Esophagus squamous epithelium (tissue), 5 donors: ENCODE measurements at places on chromosomes 16 and 17. TPM values are rescaled to one million over a fixed set of nuclear protein-coding genes. Genes with fewer than 3 reads are reported as not detected.

- H3K27me3 ChIP-seq, result peaks cover 11% of the 10 kb centered on the region
- no peak overlapping the region for H3K4me3 ChIP-seq
- H3K27ac ChIP-seq, result peak overlapping the region; percentile 81
- H3K36me3 ChIP-seq, result no peaks in the 10 kb centered on the region
- DNase-seq, result no peak
- peaks cover 17% of the 10 kb centered on the region for H3K4me1 ChIP-seq
These were observed 25.4 kb upstream of the KRT20 start for GRCh38 chr17:40910441-40910841.

The CLEC19A gene
- not detected for total RNA-seq

DNA sequence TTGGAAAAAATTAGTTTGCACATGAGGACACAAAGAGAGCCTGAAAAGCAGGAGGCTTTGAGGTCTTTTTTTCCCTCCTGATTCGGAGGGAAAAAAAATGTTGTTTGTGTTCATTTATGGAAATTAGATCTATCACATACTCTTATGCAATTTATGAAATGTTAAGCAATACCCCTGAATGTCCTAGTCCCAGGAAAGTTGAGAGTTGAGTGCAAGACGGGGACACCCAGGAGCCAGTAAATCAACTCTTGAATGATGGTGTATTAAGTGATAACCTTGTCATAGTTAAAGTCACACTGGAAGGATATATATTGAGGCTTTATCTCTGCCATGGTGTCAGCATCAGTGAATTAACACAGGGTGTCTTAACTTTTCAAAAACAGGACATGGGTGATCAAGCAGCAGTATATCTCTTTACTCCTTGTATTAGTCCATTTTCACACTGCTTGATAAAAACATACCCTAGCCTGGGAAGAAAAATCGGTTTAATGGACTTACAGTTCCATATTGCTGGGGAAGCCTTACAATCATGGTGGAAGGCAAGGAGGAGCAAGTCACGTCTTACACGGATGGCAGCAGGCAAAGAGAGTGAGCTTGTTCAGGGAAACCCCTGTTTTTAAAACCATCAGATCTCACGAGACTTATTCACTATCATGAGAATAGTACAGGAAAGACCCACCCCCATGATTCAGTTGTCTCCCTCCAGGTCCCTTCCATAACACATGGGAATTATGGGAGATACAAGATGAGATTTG is 469.0 kb downstream of the MAF start:
- H3K36me3 ChIP-seq, result no peaks in the 10 kb centered on the region
- no peaks in the 10 kb centered on the region for H3K27me3 ChIP-seq
- DNase-seq, result no peak
- no peak overlapping the region for H3K4me3 ChIP-seq

DNA sequence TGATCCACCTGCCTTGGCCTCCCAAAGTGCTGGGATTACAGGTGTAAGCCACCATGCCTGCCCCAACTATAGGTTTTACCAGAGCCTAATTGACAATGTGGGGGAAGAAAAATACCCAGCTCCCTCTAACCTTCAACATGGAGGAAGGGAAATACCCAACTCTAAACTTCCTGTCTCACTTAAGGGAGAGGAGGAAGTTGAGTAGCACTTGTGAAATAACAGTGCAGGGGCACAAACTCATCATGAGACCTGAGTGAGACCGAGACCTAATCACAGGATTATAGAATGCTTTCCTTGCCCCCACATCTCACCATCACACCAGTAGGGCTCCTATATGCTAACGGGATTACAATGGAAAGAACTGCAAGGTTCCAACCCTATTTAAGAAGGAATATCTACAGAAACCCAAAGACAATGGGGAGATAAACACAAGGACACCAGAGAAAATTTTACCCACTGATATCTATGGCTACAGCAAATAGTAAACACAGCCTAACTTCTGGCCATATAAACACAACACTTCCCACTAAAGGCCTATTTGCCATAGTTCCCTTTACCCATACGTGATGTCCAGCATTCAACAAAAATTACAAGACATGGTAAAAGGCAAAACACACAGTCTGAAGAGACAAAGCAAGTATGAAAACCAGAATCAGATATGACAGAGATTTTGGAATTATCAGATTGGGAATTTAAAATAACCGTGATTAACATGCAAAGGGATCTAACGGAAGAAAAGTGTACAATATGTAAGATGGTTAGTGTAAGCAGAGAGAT is 26.9 kb downstream of the OR3A1 start:
- no peaks in the 10 kb centered on the region for H3K27me3 ChIP-seq
- DNase-seq, result no peak
- H3K36me3 ChIP-seq, result no peaks in the 10 kb centered on the region
- H3K4me1 ChIP-seq, result no peaks in the 10 kb centered on the region
- H3K4me3 ChIP-seq, result no peak overlapping the region

DNA sequence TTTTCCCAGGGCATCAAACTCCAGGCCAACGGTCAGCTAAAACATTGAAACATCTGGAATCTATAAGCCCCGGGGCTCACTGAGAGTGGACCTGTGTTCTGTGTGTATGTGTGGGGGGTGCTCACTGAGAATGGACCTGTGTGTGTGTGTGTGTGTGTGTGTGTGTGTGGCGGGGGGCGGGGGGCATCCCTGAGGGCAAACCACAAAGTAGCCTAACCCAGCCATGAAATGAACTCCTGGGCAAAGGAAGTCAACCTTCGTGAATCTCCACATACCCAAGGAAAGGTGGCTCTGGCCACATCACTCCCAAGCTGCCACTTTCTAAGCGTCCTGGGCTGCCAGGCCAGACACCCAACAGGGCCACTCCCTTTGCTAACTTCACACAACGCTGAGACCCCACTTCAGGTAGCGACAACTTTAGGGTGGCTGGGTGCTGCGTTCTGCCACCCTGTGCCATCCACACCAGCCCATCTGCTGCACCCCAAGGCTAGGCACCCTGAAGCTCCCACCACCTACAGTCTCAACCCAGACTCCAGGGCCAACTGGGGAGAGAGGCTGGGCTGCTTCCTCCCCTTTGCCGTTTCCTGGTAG is 1.6 kb downstream of the MAFG start:
- H3K27me3 ChIP-seq, result no peaks in the 10 kb centered on the region
- H3K36me3 ChIP-seq, result peaks cover 11% of the 10 kb centered on the region
- H3K4me1 ChIP-seq, result peaks cover 79% of the 10 kb centered on the region
- no peak for DNase-seq

GRCh38 chr16:23611936-23612335 is 15.8 kb upstream of the NDUFAB1 start:
- DNase-seq, result no peak
- no peak overlapping the region for H3K27ac ChIP-seq

GRCh38 chr17:65131946-65132345 is 5.2 kb upstream of the RGS9 start:
- no peak overlapping the region for H3K4me3 ChIP-seq
- no peaks in the 10 kb centered on the region for H3K36me3 ChIP-seq
- no peaks in the 10 kb centered on the region for H3K27me3 ChIP-seq
- DNase-seq, result no peak
- H3K27ac ChIP-seq, result no peak overlapping the region

- no peaks in the 10 kb centered on the region for H3K36me3 ChIP-seq
- no peak for DNase-seq
- no peak overlapping the region for H3K4me3 ChIP-seq
- H3K4me1 ChIP-seq, result no peaks in the 10 kb centered on the region
These were observed 231.5 kb downstream of the CCDC182 start for GRCh38 chr17:57513569-57513968.

GRCh38 chr17:9612006-9612405 is 33.3 kb upstream of the USP43 start:
- no peak overlapping the region for H3K4me3 ChIP-seq
- no peaks in the 10 kb centered on the region for H3K4me1 ChIP-seq
- no peaks in the 10 kb centered on the region for H3K27me3 ChIP-seq

- H3K27me3 ChIP-seq, result no peaks in the 10 kb centered on the region
- peaks cover 47% of the 10 kb centered on the region for H3K4me1 ChIP-seq
- no peaks in the 10 kb centered on the region for H3K36me3 ChIP-seq
- H3K27ac ChIP-seq, result no peak overlapping the region
- H3K4me3 ChIP-seq, result no peak overlapping the region
- DNase-seq, result no peak
These were observed 38.7 kb upstream of the SLC38A10 start for GRCh38 chr17:81333616-81334368.

DNA sequence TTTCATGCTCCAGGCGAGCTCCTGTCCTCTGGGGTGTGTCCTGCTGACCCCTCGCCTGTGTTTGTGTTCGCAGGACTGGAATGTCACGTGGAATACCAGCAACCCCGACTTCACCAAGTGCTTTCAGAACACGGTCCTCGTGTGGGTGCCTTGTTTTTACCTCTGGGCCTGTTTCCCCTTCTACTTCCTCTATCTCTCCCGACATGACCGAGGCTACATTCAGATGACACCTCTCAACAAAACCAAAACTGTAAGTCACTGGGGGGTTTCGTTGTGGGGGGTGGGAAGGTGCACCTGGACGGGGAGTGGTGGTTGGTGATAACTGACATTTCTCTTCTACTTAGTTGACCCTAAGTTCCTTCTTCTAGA is 58.3 kb downstream of the ABCC1 start:
- no peaks in the 10 kb centered on the region for H3K27me3 ChIP-seq
- peaks cover 49% of the 10 kb centered on the region for H3K36me3 ChIP-seq
- no peaks in the 10 kb centered on the region for H3K4me1 ChIP-seq
- no peak overlapping the region for H3K4me3 ChIP-seq
- H3K27ac ChIP-seq, result no peak overlapping the region

The SCIMP gene
- total RNA-seq, result 0.45 TPM

The ACSM3 gene
- 0.57 TPM for total RNA-seq

GRCh38 chr16:75702242-75702641 is 981 bp upstream of the DUXB start:
- H3K4me1 ChIP-seq, result no peaks in the 10 kb centered on the region
- no peaks in the 10 kb centered on the region for H3K36me3 ChIP-seq
- no peak for DNase-seq
- H3K27ac ChIP-seq, result no peak overlapping the region

GRCh38 chr17:5035315-5035714 is at the start of gene SLC52A1:
TSS of gene SLC52A1 (minus strand) at chr17:5035426. CDS start at chr17:5034606, 820 bp downstream.
- peak within 1 kb of the TSS; percentile 61 for H3K4me3 ChIP-seq
- no peak within 1 kb of the TSS for H3K27ac ChIP-seq
- no peak for DNase-seq
- peaks cover 33% of the 10 kb centered on the region for H3K4me1 ChIP-seq

DNA sequence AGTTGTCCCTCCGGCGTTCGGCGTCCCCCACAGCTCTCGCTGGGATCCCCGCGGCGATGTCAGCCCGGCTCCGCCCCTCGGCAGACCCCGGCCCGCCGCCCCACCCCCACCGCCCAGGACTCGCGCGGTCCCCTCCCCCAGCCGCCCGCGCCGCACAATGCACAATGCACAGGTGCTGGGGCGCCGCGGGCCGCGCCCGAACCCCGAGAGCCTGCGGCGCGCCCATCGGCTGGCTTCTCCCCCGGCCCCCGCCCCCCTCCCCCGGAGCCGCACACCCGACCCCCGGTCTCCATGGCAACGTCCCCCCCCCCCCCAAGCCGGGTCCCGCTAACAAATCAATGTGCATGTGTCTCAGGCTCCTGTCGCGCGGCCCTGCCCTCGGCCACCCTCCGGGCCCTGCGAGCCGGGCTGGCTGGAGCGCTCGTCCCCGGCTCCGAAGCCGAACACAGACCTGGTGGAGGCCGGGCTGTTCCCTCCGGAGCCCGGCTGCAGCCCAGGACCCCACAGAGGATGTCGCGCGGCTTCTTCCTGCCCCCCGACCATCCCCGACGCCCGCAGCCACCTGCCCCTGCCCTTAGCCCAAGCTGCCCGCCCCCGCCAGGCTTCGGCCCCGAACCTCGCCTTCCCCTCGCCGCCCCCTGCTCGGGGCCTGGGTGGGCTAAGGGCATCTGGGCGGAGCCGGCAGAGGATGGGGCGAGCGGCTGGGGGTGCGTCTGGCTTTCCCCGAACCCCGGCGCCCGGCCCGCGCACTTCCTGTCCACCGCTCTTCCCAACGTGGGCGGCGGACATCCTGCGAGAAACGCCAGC is 818 bp upstream of the CBX8 start:
- peaks cover 87% of the 10 kb centered on the region for H3K4me1 ChIP-seq
- no peak for DNase-seq
- H3K36me3 ChIP-seq, result no peaks in the 10 kb centered on the region
- peak overlapping the region; percentile 74 for H3K4me3 ChIP-seq

DNA sequence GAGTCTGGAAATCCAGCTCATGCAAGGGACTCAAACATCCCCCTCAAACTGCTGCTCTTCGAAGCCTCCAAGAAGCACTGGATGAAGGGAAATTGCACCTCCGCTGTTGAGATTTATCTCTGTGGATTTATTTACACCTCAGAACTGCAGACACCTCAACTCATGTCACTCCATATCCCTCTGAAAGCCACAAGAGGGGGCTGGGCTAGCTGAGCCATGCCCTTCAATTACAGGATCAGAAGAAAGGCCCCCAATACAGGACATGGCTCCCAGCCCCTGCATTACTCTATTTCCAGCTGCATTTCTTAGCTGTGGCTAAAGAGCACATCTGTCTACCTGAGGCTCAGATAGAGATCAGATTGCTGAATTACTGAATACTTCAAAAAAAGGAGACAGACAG is 103.1 kb upstream of the DYNLRB2 start:
- DNase-seq, result no peak
- H3K4me3 ChIP-seq, result no peak overlapping the region
- H3K27me3 ChIP-seq, result no peaks in the 10 kb centered on the region
- H3K27ac ChIP-seq, result no peak overlapping the region

The HS3ST3B1 gene
- total RNA-seq, result 6.3 TPM

The ZNF646 gene
- total RNA-seq, result 8.3 TPM

GRCh38 chr16:66359012-66359411 is 7.5 kb upstream of the CDH5 start:
- H3K4me3 ChIP-seq, result no peak overlapping the region
- H3K36me3 ChIP-seq, result no peaks in the 10 kb centered on the region
- peaks cover 25% of the 10 kb centered on the region for H3K4me1 ChIP-seq
- H3K27me3 ChIP-seq, result no peaks in the 10 kb centered on the region

The WWOX gene
- total RNA-seq, result 31.1 TPM

- H3K27me3 ChIP-seq, result no peaks in the 10 kb centered on the region
- DNase-seq, result no peak
- H3K27ac ChIP-seq, result no peak overlapping the region
- no peak overlapping the region for H3K4me3 ChIP-seq
- no peaks in the 10 kb centered on the region for H3K36me3 ChIP-seq
- no peaks in the 10 kb centered on the region for H3K4me1 ChIP-seq
These were observed 604.0 kb downstream of the HS3ST4 start for GRCh38 chr16:26295625-26296304.

- no peaks in the 10 kb centered on the region for H3K27me3 ChIP-seq
- H3K4me3 ChIP-seq, result no peak overlapping the region
- no peak overlapping the region for H3K27ac ChIP-seq
These were observed 936.9 kb upstream of the EEF2KMT start for GRCh38 chr16:6034511-6034910.
